ENCODE measurements at places on chromosomes 4 and X.

- no peak for DNase-seq
These were observed 79.0 kb downstream of the JAKMIP1 start for GRCh38 chr4:6121276-6121850.

DNA sequence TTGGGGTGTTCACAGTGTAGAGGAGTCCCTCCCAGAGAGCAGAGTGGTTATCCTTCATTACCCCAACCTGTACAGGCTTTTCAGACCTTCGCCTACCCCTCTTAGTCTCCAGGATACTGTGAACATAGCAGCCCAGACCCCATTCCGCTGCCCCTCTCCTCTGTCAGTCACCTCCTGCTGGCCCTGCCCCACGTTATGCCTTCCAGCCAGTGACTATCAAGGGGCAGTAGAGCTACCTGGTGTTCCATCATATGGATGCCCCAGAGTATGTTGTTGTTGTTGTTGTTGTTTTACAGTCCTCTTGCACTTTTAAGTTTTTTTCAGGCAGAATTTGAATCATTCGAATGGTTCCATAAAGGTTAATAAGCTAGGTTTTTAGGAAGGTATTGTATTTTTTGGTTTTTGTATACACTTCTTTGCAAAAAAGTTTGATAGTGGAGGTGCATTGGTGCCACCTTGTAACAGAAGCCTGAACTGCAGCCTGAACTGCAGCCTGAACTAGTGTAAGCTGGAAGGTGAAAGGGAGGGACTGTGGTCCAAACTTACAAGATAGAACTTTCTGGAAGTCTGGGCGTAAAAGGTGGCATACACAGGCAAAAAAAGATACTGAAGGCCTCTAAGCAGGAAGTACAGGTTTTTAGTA lies 101.4 kb upstream of the RAB40AL start:
- DNase-seq: peak; percentile 31

DNA sequence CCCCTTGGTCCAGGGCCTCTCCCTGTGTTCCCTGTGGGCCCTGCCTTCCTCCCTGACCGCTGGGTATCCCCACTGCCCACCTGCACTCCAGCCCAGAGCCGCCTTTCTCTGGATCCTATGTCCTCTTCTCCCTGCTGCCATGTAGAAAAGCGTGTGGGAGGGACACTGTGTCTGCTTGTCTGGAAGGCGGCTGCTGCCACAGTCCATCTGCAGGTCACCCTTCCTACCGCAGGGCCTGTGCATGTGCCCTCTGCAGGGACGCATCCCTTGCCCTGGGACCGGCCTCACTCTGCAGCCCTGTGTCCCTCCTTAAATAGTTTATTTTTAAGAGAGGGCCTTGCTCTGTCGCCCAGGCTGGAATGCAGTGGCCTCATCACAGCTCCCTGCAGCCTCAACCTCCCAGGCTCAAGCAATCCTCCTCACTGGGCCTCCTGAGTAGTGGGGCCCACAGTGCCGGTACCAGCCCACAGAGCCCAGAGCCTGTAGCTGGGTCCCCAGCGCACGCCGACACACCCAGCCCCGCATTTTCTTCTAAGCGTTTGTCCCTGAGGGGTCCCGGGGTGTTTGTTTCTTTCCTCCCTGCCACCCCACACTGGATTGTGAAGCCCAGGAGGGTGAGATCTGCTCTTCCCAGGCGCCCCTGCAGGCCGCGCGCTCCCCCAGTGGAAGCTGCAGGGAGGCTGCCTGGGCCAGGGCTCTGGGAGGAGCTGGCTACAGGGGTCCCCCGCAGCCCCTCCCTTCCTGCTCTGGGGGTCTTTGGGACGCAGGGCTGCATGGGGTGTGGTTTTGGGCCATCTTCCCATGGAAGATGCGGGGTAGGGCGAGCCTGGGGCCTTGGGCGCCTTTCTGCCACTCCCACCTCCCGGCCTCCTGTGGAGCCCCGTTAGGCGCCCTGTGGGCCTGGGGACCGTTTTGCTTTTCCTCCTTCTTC lies 12.8 kb upstream of the NAT8L start:
- no peak for DNase-seq

- DNase-seq: no peak
These were observed 63.2 kb downstream of the SH3RF1 start for GRCh38 chr4:169207436-169208089.

DNA sequence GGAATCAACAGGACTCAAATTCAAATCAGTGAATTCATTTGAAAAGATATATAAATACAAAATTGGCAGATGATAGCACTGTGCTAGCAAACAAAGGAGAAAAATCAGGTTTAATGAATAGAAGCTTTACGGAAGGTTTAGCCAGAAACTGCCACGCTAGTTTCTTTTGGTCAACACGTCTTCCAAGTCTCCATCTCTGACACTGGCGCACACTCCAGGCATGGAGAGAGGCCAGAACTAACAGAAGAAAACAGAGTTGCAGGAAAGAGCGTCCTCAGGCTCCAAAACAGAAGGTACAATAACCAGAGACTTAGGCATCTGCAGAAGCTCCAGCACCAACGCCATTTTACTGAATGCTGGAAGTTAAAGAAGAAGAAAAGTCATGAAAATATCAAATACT lies 497.3 kb upstream of the FRG1 start:
- no peak for DNase-seq

GRCh38 chr4:1938027-1938426 lies 66.8 kb downstream of the NSD2 start:
- no peak for DNase-seq

- DNase-seq: peak; percentile 38
These were observed 643.8 kb upstream of the FTHL17 start for GRCh38 chrX:31715675-31716074.

GRCh38 chr4:2412534-2412884 lies 5.9 kb downstream of the ZFYVE28 start:
- no peak for DNase-seq

GRCh38 chr4:6929339-6929811 lies 19.7 kb downstream of the TBC1D14 start:
- DNase-seq: no peak

DNA sequence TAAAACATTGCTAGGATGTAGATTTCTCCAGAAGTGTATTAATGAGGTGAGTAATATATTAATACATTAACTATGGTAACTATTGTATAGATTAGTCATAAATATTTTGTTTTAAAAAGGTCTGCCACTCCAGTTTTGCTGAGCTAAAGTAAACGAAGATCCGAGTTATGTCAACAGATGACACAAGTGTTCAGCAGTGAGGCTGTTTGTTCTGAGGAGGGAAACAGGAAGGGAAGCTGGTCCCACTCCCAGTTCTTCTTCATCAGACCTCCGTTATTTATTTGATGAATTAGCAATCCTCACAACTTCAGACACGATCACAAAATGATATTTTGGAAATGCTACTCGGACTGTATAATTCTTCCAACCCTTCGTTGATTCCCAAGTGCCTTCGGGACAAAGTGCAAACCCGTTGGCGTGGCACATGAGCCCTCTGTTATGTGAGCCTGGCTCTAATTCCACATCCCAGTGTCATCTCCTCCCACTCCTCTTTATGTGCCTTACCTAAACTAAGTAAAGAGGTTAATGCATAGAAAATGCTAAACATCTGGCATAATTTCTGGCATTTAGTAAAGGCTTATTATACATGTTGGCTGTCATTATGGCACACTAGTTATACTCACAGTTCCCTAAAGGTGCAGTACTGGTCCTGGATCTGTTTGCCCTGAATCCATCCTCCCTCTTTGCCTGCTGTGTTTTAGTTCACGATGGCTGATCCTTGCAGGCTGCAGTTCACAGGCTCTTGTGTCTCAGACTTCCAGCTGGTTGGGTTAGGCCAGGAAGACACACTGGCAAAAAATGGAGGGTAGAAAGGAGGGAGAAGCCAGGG lies 190.6 kb upstream of the LNX1 start:
- peak; percentile 31 for DNase-seq

GRCh38 chr4:150297861-150298474 lies 219.7 kb downstream of the DCLK2 start:
- peak; percentile 61 for DNase-seq

GRCh38 chr4:40227284-40227683 lies 30.5 kb downstream of the RHOH start:
- DNase-seq: no peak
